ENCODE measurements at places on chromosomes 1 and 21. TPM values are rescaled to one million over a fixed set of nuclear protein-coding genes. Genes with fewer than 3 reads are reported as not detected.
A peak's percentile ranks its signal among the peaks of the same experiment; 100 is the strongest.

GRCh38 chr1:180859306-180859705 is 53.4 kb upstream of the KIAA1614 start:
- H3K4me3 ChIP-seq = no peak overlapping the region
- peaks cover 24% of the 10 kb centered on the region for H3K4me1 ChIP-seq
- H3K27ac ChIP-seq = no peak overlapping the region
- no peaks in the 10 kb centered on the region for H3K36me3 ChIP-seq
- no peak for DNase-seq

DNA sequence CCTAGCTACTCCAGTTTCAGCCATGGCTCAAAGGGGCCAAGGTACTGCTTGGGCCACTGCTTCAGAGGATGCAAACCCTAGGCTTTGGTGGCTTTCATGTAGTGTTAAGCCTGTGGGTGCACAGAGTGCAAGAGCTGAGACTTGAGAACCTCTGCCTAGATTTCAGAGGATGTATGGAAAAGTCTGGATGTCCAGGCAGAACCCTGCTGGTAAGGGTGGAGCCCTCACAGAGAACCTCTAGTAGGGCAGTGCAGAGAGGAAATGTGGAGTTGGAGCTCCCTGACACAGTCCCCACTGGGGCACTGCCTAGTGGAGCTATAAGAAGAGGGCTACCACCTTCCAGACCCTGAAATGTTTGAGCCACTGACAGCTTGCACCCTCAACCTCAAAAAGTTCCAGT is 16.2 kb downstream of the RIIAD1 start:
- no peak overlapping the region for H3K27ac ChIP-seq
- no peak for DNase-seq
- H3K27me3 ChIP-seq = peaks cover 14% of the 10 kb centered on the region
- H3K4me3 ChIP-seq = no peak overlapping the region
- H3K4me1 ChIP-seq = peaks cover 23% of the 10 kb centered on the region
- H3K36me3 ChIP-seq = no peaks in the 10 kb centered on the region

The RBM34 gene
- 68.4 TPM for total RNA-seq

The DNALI1 gene
- total RNA-seq = 75.4 TPM

- H3K27me3 ChIP-seq = peaks cover 22% of the 10 kb centered on the region
- no peaks in the 10 kb centered on the region for H3K36me3 ChIP-seq
- H3K27ac ChIP-seq = no peak overlapping the region
Measured at GRCh38 chr1:175070818-175071217, 3.2 kb downstream of the TNN start.

DNA sequence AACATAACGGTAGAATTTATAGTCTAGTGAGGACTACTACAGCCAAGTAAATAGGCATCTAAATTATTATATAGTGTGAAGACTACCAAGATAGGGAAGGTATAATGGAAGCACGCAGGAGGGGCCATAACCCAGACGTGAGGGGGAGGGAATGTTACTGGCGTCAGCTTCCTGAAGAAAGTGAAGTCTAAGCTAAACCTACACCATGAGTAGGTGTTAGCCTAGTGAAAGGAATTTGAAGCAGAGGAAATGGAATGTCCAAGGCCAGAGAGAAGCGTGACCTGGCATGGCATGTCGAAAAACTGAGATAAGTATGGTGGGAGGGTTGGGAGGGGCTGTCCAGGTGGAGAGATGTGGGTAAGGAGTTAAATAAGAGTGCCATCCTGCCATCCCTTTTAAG is 140.5 kb downstream of the SLC44A5 start:
- DNase-seq = no peak
- H3K36me3 ChIP-seq = no peaks in the 10 kb centered on the region
- H3K4me1 ChIP-seq = no peaks in the 10 kb centered on the region
- H3K4me3 ChIP-seq = no peak overlapping the region
- H3K27ac ChIP-seq = no peak overlapping the region

The MRPS15 gene
- 72.0 TPM for total RNA-seq

DNA sequence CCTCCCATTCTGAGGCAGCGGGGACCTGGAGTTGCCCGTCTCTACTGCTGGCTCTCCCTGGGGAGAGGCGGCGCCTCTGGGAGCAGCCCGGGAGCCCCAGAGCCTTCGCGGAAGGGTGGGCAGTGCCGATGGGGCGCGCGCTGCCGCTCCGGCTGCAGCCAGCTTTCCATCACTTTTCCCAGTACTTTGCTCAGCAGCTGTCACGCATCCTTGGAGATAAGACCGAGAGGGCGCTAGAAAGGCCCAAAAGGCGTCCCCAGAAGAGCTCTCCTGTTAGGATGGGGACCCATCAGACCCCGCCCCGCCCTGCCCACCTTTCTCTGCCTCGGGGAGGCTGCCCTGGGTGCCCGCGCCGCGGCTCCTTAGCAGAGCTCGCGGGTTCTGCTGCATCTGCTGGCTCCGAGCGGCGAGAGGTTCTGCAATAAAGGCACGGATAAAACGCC is 534 bp downstream of the KCNH1 start:
- H3K4me1 ChIP-seq = peaks cover 3% of the 10 kb centered on the region
- H3K4me3 ChIP-seq = peak overlapping the region; percentile 59
- H3K27ac ChIP-seq = no peak overlapping the region

GRCh38 chr1:170568197-170568596 is 36.2 kb downstream of the GORAB start:
- peaks cover 1% of the 10 kb centered on the region for H3K4me1 ChIP-seq
- no peaks in the 10 kb centered on the region for H3K36me3 ChIP-seq
- DNase-seq = no peak
- H3K27me3 ChIP-seq = no peaks in the 10 kb centered on the region
- H3K27ac ChIP-seq = no peak overlapping the region

DNA sequence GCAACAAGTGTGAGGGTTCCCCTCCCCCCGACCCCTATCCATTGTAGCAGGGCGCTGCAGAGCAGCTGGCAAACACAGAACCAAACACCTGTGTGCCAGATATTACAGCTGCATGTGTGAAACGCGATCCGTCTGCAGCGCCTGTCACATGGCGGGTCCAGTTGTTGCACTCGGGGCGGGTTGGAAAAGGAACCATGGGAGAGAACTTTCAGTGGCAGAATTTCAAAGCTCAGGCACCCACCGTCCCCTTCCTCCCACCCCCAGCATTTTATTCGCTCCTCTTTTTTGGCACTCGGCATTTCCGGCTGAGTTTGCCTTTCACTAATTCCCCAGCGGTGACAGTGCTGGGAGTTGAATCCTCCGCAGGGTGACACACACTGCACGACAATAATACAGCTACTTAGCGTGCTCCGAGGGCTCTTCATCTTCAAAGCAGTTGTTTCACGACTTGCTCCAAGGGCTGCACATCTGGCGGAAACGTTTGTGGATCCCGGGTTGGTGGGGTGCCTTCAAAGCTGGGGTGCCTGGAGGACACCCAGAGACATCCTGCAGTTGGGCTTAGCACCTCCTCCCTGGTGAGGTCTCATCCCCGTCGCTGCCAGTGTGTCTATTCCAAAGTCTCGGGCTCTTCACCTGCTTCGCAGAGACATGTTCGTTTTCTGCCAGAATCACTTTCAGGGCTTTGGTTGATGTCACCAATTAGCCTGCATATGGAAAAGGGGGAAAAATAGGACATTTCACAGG is 180.7 kb downstream of the ZBTB18 start:
- peaks cover 4% of the 10 kb centered on the region for H3K4me1 ChIP-seq
- peak overlapping the region; percentile 35 for H3K4me3 ChIP-seq
- peak overlapping the region; percentile 69 for H3K27ac ChIP-seq
- peaks cover 30% of the 10 kb centered on the region for H3K27me3 ChIP-seq
- no peaks in the 10 kb centered on the region for H3K36me3 ChIP-seq
- DNase-seq = no peak

- no peak overlapping the region for H3K4me3 ChIP-seq
- DNase-seq = no peak
- H3K4me1 ChIP-seq = no peaks in the 10 kb centered on the region
- H3K27me3 ChIP-seq = peaks cover 39% of the 10 kb centered on the region
Measured at GRCh38 chr1:153386500-153386901, 4.4 kb downstream of the S100A8 start.

GRCh38 chr1:11272832-11273594 is at the start of gene UBIAD1:
UBIAD1 (plus strand) TSS chr1:11273198; CDS start chr1:11273532, 334 bp downstream.
- H3K27me3 ChIP-seq = no peaks in the 10 kb centered on the region
- DNase-seq = peak; percentile 61
- peak within 1 kb of the TSS; percentile 95 for H3K27ac ChIP-seq
- H3K4me3 ChIP-seq = peak within 1 kb of the TSS; percentile 90
- H3K36me3 ChIP-seq = peaks cover 6% of the 10 kb centered on the region
- H3K4me1 ChIP-seq = peaks cover 13% of the 10 kb centered on the region

GRCh38 chr1:118333601-118334210 is 148.7 kb upstream of the SPAG17 start:
- H3K36me3 ChIP-seq = no peaks in the 10 kb centered on the region
- no peak for DNase-seq

- no peak overlapping the region for H3K27ac ChIP-seq
- H3K27me3 ChIP-seq = peaks cover 18% of the 10 kb centered on the region
- no peaks in the 10 kb centered on the region for H3K4me1 ChIP-seq
Measured at GRCh38 chr1:108848806-108849205, 8.1 kb downstream of the AKNAD1 start.

The KCNE2 gene
- total RNA-seq = 0.55 TPM

DNA sequence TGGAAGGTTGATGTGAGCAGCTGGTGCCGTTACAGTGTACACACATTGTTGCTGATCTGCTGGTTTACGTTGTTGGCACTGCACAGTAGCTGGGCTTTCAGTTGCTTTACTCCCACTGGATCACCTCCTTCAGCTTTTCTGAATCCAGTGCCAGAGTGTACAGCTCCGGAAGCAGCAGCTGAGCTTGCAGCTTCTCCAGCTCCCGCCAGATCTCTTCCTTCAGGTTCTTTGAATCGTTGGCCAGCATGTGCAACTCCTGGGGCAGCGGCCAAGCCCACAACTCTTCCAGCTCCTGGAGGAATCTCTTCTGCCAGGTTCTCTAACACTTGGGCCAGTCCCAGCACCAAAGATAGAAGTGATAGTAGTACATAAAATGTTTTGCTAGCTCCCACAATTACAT is 149.7 kb upstream of the RRP15 start:
- no peak for DNase-seq
- no peaks in the 10 kb centered on the region for H3K36me3 ChIP-seq
- no peak overlapping the region for H3K27ac ChIP-seq
- no peaks in the 10 kb centered on the region for H3K27me3 ChIP-seq
- H3K4me1 ChIP-seq = no peaks in the 10 kb centered on the region
- H3K4me3 ChIP-seq = no peak overlapping the region

The PROK1 gene
- not detected for total RNA-seq

- no peak overlapping the region for H3K27ac ChIP-seq
- H3K4me1 ChIP-seq = no peaks in the 10 kb centered on the region
- H3K36me3 ChIP-seq = no peaks in the 10 kb centered on the region
- no peak overlapping the region for H3K4me3 ChIP-seq
Measured at GRCh38 chr1:72037745-72038343, 244.5 kb downstream of the NEGR1 start.

The OR2G6 gene
- total RNA-seq = not detected

- no peaks in the 10 kb centered on the region for H3K4me1 ChIP-seq
- no peaks in the 10 kb centered on the region for H3K27me3 ChIP-seq
- H3K27ac ChIP-seq = no peak overlapping the region
- peaks cover 4% of the 10 kb centered on the region for H3K36me3 ChIP-seq
- no peak overlapping the region for H3K4me3 ChIP-seq
Measured at GRCh38 chr1:45934947-45935346, 131.5 kb downstream of the MAST2 start.

DNA sequence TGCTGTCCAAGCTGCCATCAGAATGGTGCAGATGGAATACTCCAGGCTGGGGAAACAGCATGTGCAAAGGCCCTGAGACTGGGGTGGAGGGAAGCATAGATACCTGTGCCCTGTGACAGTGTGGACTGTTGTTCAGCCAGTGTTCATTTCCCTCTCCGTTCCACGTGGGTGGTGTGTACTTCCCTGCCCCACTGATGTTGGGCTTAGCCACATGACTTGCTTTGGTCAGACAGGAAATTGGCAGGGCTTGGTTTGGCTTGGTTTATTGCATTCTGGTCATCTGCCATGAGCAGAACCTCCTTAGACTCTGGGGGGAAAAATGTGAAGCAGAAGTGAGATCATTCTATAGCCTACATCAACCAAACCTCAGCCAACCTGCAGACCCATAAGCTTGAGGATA is 102.4 kb upstream of the IGSF21 start:
- peaks cover 57% of the 10 kb centered on the region for H3K27me3 ChIP-seq
- no peaks in the 10 kb centered on the region for H3K36me3 ChIP-seq
- DNase-seq = no peak
- no peaks in the 10 kb centered on the region for H3K4me1 ChIP-seq
- H3K27ac ChIP-seq = no peak overlapping the region
